Activated CD4-positive, alpha-beta T cell treated with anti-CD3 and anti-CD28 coated beads, Interleukin-2, amount 50 U/mL, for 48 hours (primary cell): ENCODE measurements at places on chromosomes 6 and 20.

- DNase-seq, result no peak
These were observed 47.5 kb upstream of the KCNK16 start for GRCh38 chr6:39369987-39370386.

DNA sequence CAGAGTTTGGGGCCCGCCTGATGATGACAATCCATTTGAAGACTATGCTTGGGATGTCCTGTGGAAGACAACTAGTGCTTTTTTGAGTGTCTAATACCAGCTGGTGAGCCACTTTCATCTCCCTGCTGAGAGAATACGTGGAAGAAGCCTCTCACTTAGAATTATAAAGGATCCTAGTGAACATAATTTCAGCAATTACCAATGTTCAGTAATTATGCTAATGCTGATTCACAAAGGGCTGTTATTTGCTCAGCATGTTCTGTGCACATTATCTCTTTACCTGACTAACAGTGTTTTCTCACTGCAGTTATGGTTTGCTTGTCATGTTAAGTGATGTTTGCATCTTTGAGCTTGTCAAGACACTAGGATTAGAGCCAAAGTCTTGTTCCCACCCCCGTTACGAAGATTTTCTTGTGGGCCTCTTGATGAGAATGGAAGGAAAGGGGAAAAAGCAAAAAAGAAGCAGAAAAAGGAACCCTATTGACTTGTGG, 282.1 kb upstream of the CHD6 start:
- DNase-seq, result no peak

DNA sequence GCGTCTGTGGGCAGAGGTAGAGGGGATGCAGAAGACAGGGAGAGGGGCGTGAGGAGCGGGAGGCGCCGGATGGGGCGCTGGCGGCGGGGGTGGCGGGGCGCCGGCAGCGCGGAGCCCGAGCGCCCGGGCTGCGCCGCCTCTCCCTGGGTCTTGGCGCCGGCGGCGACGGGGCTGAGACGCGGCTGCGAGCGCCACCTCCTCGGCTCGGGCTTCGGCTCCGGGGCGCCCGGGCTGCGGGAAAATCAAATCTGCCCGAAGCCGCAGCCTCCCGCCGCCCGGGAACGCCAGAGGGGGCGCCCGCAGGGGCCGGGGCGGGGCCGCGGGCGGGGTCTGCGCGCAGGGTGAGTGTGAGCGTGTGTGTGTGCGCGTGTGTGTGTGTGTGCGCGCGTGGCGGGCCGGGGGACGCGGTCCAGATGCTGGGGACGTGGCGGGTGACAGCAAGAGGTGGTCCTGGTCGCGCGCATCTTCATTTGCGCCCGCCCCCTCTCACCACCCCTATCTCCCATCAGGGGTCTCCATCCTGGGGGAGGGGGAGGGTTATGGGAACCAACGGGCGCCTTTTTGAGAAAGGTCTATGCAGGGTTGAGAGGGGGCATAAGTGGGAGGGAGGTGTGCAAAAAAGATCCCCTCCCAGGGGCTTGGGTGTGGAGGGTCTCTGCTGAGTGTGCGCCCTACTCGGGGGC, 646 bp upstream of the CPNE5 start:
- DNase-seq, result peak; percentile 47

GRCh38 chr6:115729036-115729435, 331.7 kb downstream of the FRK start:
- DNase-seq, result no peak

- peak; percentile 50 for DNase-seq
These were observed 21.6 kb upstream of the FKBP5 start for GRCh38 chr6:35710241-35710847.

- no peak for DNase-seq
These were observed 130.4 kb upstream of the CDYL start for GRCh38 chr6:4645713-4646360.

DNA sequence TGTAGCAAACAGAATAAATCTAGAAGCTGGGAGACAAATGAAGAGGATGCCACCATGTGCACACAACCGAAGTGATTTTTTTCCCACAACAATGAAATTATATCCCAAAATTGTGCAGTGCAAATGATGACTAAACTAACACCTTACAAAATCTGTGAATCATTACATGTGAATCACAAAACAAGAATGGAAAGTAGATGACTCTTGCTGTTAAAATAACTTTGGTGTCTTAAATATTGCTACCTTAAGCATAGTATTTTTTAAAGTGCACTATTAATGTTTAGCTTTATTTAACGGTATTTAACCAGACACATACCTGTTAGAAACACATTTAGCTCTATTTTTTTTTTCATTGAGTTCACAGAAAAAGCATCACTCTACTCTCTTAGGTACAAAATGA, 190.8 kb downstream of the TBC1D32 start:
- no peak for DNase-seq

DNA sequence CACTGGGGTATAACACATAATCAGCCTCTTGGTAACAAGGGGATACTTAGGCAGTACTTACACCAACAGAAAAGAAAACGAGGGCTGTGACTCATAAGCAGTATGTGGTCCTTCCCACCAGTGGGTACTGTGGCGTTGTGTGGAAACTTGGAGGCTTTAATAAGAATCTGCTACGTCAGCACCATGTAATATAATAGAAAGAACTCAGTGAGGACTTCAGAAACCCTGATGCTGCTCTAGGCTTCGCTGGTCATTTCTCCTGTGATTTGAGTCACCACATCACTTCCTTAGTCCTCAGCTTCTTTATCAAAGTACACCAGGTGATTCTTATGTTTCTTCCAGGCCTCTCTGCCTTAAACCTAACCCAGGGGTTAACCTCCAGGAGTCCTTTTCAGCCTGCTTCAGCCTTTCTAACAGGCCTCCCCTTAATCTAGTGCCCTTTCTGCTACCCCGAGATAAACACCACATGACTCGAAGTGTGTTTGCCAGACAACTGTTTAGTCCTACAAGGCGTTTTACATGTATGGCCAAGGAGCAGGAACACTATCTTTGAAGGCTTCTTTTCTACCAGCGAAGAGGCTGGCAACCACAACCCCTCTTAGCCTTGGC, 68.5 kb downstream of the FYN start:
- peak; percentile 70 for DNase-seq

- DNase-seq, result peak; percentile 3
These were observed 481 bp downstream of the ZNF133 start for GRCh38 chr20:18288749-18289267.

GRCh38 chr20:1897541-1897940, 2.3 kb downstream of the SIRPA start:
- DNase-seq, result no peak

DNA sequence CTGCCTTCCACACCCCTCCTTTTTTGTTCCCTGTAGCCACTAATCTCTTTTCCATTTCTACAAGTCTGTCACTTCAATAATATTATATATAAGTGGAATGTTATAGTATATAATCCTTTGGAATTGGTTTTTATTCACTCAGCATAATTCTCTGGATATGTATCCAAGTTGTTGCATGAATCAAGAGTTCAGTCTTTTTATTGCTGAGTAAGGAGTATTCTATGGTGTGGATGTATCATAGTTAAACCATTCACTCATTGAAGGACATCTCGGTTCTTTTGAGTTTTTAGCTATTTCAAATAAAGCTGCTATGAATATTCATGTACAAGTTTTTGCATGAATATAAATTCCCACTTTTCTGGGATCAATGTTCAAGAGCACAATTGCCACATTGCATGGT, 69.5 kb upstream of the TASP1 start:
- no peak for DNase-seq

DNA sequence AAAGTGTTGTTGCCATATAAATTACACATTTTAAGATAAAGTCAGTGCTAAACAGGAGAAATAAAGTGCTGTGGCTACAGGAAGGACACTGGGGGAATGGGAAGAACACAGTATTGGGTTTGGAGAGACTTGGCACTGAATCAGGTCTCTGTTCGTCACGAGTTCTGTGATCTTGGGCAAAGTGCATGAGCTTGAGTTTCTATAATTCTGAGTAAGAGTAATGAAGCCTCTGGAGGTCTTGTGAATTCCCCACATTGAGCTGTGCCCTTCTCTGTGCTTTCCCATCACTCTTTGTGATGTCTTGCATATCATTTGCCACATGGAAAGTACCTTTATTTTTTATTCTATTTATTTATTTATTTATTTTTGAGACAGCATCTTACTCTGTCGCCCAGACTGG, 16.8 kb upstream of the EEF1A1 start:
- DNase-seq, result no peak

- no peak for DNase-seq
These were observed 71.8 kb downstream of the ATG5 start for GRCh38 chr6:106253731-106254130.

GRCh38 chr6:158911746-158912480, 88.1 kb downstream of the RSPH3 start:
- DNase-seq, result peak; percentile 24

GRCh38 chr20:40511478-40511877, 177.6 kb downstream of the MAFB start:
- DNase-seq, result no peak

DNA sequence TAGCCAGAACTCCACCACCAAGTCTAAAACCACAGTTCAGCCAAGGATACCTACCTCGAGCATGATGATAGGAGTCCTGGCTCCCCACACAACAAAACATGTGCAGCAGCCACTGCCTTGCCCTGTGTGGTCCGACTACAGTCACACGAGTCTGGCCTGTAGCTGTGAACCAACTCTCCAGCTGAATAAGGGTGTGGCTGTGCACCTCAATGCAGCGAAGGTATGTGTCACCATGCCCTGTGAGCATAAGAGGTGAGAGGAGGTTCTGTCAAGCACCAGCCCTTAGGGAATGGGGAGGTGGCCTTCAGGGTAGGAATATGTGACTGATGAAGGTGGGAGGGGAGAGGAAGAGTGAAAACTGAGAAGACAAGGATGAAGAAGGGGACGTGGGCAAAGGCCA, 16.7 kb upstream of the KHDC1L start:
- no peak for DNase-seq

- DNase-seq, result no peak
These were observed 237.5 kb downstream of the ATXN1 start for GRCh38 chr6:16523606-16524379.

GRCh38 chr6:135600086-135600702, 102.7 kb upstream of the AHI1 start:
- DNase-seq, result no peak

DNA sequence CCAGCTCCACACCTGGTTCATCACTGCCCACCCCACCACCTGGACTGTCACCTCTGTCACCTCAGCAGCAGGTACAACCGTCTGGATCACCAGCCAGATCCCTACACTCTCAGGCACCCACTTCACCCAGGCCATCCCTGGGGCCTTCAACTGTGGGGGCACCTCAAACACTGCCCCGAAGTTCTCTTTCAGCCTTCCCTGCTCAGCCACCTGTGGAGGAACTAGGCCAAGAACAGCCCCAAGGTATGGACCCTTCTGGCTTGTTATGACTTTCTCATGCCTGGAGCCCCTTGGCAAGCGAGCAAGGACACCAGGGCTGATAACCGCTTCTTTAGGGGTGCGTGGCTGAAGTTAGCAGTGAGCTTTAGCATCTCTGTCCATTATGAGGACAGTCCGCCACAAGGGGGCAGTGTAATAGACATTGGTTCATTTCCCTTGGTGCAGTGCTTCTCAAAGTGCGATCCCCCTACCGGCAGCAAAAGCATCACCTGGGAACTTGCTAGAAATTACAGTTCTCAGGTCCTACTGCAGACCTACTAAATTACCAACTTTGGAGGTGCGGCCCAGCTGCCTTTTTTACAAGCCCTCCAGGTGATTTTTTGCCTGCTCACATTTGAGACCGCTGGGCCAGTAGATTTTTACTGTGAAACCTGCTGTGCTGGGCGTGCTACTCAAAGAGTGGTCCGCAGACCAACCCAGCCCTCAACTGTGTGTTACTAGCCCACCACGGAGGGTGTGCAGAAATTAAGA, 32.5 kb downstream of the PNPLA1 start:
- peak; percentile 95 for DNase-seq

DNA sequence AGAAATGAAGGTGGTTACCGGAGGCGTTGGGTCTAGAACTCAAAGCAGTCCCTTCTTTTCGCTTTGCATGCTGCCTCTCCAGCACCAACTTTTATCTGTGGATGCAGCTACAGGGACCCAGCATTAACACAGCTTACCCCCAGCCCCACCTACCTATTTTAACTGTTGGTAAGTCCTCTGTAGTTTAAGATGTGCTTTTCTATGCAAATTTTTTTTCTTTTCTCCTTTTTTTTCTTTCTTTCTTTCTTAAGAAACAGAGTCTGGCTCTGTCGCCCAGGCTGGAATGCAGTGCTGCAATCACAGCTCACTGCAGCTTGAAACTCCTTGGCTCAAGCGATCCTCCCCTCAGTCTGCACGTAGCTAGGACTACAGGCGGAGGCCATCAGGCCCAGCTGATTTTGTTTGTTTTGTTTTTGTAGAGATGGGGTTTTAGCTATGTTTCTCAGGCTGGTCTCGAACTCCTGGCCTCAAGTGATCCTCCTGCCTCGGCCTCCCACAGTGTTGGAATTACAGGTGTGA, 6.5 kb upstream of the USP45 start:
- DNase-seq, result no peak

GRCh38 chr6:28153546-28153945, 11.9 kb downstream of the ZKSCAN8 start:
- DNase-seq, result no peak

DNA sequence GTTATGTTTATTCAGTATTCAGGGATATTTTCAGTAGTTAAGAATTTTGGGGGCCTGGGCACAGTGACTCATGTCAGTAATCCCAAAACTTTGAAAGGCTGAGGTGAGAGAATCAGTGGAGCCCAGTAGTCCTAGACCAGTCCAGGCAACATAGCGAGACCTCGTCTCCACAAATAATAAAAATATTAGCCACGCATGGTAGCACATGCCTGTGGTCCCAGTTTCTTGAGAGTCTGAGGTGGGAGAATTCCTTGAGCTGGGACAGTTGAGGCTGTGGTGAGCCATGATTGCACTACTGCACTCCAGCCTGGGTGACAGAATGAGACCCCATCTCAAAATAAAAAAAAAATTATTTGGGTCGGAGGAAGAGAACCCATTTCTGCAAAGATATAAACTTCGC, 20.3 kb downstream of the ADGRG6 start:
- no peak for DNase-seq

DNA sequence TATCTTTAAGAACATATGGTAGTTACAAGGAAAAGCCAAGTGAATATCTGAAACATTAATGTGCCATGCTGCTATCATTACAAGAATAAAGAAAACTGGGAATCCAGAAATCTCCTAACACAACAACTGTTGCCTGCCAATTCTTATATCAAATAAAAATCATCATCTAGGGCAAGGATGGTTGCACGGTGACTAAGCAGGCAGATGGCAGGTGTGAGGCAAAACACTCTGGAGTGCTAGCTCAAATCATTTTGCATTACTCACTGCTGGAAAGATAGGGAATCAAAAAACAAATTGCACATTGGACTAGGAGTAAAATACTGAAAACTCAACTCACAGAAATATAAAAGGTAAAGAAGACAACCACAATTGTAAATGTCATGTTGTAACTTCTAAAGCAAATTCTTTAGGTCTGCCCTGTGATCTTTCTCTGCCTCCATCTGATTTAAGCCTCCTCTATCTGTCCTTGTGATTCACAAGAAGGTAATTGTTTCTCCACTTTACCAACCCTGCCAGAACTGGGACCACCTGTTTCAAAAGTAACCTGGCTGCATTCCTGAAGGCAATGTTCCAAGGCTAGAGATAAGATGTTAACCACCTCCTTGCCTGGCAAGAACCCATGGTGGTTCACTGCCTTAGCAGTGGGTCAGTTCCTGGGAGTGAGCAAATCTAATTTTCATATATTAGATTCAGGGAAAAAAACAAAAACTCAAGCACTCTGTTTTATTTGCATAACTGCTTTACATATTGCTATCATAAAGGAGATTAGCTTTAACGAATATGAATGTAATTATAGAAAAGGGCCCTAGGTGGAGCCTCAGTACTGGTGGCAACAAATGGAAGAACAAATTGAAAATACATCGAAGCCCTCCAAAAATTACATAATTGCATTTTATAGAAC, 33.1 kb upstream of the LCA5 start:
- DNase-seq, result no peak
